Activated CD4-positive, CD25-positive, alpha-beta regulatory T cell treated with anti-CD3 and anti-CD28 coated beads, Interleukin-2, amount 50 U/mL, for 72 hours (primary cell): ENCODE measurements at places on chromosomes 5 and 9.

DNA sequence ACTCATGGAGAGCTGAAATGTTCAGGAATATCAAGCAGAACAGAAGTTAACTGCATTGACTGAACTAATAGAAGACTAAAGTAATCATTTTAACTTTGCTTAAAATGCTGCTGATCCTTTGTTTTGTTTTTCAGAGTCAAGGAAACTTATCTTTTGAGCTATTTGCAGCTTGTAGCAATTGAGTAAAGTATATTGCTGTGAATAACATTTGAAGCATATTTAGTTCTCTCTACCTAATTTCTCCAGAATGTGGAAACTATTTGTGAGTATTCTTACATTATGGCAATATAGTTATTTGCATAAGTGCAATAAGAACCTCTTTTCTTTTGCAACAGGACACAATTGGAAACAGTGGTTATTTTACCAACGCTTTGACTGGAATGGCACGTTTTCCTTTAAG, 5.3 kb upstream of the SOX30 start:
- DNase-seq: no peak

GRCh38 chr9:16205455-16205854, 652.6 kb downstream of the CCDC171 start:
- no peak for DNase-seq

DNA sequence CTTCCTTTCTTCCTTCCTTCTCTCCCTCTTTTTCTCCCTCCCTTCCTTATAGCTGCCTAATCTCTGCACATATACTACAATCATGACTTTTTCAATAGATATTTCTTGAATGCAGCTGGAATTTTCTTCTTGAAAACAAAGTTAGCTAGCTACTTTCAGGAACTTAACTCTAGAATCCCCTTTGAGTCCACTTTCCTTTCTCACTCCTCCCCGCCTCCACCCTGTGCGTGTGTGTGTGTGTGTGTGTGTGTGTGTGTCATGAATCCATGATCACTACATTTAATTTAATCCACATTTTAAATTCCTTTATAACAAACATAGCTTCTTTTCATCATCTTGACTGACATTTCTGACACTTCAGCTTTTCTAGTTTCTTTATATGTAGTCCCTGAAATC, 167.5 kb upstream of the KLF9 start:
- DNase-seq: no peak

- DNase-seq: no peak
These were observed 120.2 kb upstream of the FSTL4 start for GRCh38 chr5:133732536-133732935.
